ENCODE measurements at places on chromosomes 13 and 19. TPM values are rescaled to one million over a fixed set of nuclear protein-coding genes. Genes with fewer than 3 reads are reported as not detected.

The PCDH17 gene
- total RNA-seq = 0.17 TPM

The FCER2 gene
- not detected for total RNA-seq

The SERP2 gene
- total RNA-seq = 4.0 TPM

The CLDND2 gene
- total RNA-seq = 0.89 TPM

The ZNF91 gene
- total RNA-seq = 8.2 TPM
